ENCODE measurements at places on chromosomes 13 and 19.

DNA sequence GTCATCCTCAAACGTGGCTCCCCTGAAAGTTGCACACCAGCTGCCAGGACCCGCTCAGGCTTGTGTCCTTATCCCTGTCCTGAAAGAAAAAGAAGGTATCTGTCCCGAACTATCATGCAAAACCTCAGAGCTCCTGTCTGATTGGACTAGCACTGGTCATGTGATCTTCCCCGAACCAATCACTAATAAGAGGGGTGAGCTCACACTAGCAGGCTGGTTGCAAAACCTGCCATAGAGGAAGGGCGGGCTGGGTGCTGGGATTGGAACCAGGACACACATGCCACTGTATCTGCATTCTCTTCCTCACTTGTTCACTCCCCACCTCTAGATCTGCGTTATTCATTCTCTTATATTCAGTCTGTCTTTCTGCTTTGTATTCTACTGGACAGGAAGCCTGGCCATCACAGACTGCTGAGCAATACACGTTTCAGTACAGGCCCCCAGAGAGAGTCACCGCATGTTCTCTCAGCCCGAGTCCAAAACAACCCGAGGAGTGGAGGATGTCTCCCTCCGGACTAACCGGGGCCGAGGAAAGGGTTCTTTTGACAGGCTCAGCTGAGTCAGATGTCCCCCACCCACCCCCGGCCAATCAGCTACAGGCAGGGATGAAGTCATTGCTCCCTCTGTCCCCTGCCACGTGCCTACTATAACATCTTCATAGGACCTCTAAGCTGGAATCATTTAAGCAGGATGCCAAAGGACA, 97.7 kb downstream of the SIPA1L3 start:
- peak; percentile 96 for DNase-seq

DNA sequence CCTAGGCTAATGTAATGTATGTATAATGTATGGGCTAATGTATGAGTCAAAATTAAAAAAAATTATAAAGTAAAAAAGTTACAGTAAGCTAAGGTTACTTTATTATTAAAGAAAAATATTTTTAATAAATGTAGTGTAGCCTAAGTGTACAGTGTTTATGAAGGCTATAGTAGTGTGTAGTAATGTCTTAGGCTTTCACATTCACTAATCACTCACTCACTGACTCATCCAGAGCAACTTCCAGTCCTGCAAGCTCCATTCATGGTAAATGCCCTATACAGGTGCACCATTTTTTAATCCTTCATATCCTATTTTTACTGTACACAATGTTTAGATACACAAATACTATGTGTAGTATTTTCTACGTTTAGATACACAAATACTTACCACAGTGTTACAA, 1.8 kb upstream of the TMEM272 start:
- no peak for DNase-seq

DNA sequence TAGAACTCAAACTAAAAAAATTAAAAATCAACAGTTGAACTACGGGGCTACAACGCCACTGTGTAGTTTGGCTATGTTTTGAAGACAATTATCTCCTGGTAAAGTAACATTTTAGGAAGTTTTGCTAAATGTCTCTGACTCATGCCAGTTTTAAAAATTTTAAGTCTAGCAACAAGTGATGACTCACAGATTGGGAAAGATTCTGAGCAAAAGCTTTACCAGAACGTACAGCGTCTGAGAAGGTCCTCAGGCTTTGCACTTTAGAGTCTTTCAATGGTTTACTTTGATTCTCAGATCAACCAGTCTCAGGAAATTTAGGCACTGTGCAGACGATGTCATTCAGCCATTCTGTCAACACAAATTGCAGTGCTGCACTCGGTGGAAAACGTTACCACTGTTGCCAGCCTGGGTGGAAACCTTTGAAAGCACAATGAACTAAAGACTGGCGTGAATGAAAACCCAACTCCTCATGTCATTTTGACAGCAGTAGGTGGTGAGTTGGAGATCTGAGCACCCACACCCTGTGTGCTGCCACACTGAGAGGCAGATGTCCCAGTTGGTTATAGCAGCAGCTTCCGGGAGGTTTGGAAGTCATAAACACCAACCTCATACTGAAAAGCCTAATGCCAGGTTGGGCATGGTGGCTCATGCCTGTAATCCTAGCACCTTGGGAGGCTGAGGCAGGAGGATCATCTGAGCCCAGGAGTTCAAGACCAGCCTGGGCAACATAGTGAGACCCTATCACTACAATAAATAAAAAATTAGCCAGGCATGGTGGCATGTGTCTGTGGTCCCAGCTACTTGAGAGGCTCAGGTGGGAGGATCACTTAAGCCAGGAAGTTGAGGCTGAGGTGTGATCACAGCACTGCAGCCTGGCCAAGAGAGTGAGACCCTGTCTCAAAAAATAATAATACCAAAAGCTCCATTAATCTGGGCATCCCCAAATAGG, 6.3 kb upstream of the WTIP start:
- DNase-seq, result peak; percentile 95

- DNase-seq, result no peak
Observed at GRCh38 chr13:35283856-35284255, 192.6 kb downstream of the MAB21L1 start.

- peak; percentile 64 for DNase-seq
Observed at GRCh38 chr19:40213251-40213829, 4.8 kb downstream of the TTC9B start.

DNA sequence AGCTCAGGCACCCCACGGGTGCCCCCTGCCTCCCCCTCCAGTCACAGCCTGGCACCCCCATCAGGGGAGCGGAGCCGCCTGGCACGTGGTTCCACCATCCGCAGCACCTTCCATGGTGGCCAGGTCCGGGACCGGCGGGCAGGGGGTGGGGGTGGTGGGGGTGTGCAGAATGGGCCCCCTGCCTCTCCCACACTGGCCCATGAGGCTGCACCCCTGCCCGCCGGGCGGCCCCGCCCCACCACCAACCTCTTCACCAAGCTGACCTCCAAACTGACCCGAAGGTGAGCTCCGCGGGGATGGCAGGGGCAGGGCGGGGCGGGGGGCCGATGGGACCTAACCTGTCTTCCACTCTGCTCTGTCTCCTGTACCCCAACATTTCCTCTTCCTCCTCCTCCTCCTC, 25.0 kb downstream of the CKM start:
- no peak for DNase-seq

GRCh38 chr19:38245826-38246498, 10.2 kb downstream of the PPP1R14A start:
- DNase-seq, result peak; percentile 73

DNA sequence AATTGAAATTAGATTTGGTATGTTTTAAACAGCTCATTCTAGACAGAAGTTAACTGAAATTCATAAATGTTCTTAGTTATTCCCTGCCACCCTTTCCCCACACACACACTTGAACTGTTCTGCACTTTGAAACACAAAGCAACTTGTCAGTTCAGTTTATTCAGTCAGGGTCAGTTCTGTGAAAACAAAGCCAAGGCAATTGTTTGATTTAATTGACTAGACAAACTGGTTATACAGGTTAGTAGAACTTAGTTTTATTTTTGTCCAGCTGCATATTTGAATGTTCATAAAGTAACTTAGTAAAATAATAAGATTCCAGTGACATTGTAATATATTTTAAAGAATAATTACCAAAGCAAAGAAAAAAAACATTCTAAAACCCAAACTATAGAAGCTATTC, 98.3 kb upstream of the KLF5 start:
- DNase-seq, result no peak

DNA sequence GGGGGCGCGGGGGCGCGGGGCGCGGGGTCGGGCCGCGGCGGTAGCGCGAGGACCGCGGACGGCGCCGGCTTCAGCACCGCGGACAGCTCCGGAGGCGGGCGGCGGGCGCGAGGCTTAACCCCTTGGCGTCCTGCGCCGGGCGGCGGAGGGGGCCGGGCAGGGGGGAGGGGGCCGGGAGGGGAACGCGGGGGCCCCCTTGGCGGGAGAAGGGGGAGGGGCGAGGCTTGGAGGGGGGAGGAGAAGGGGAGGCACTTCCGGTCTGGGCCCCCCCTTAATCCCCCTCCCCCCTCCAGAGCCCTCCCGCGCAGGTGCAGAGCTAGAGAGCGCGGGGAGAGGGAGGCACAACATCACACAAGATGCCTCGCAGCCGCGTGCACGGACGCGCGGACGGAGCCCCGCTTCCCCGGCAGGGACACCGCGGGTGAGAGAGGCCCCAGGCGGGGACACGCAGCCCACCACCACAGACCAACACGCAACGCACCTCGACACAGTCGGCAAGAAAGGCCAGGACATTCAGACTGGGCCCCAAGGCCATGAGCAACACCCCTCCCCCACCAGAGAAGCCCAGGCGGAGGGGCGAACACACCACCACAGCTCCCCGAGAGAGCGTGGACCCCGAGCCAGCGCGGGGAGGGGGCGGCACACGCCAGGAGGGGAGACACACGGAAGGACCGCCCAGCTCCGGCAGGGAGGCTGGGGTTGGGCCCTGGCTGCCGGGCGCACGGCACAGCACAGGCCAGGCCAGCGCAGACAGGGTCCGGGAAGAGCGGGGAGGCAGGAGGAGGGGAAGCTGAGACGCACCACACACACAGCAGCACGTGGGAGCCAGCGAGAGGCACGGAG, 24.1 kb downstream of the SHANK1 start:
- DNase-seq, result peak; percentile 96

GRCh38 chr19:43695985-43696704, 19.7 kb upstream of the IRGC start:
- DNase-seq, result no peak

GRCh38 chr13:48156466-48156865, 61.6 kb upstream of the MED4 start:
- peak; percentile 22 for DNase-seq

Data from osteoblast (primary cell).